ENCODE measurements at places on chromosomes 3 and 15.

GRCh38 chr15:60937278-60937677 is 291.8 kb downstream of the RORA start:
- DNase-seq, result no peak

DNA sequence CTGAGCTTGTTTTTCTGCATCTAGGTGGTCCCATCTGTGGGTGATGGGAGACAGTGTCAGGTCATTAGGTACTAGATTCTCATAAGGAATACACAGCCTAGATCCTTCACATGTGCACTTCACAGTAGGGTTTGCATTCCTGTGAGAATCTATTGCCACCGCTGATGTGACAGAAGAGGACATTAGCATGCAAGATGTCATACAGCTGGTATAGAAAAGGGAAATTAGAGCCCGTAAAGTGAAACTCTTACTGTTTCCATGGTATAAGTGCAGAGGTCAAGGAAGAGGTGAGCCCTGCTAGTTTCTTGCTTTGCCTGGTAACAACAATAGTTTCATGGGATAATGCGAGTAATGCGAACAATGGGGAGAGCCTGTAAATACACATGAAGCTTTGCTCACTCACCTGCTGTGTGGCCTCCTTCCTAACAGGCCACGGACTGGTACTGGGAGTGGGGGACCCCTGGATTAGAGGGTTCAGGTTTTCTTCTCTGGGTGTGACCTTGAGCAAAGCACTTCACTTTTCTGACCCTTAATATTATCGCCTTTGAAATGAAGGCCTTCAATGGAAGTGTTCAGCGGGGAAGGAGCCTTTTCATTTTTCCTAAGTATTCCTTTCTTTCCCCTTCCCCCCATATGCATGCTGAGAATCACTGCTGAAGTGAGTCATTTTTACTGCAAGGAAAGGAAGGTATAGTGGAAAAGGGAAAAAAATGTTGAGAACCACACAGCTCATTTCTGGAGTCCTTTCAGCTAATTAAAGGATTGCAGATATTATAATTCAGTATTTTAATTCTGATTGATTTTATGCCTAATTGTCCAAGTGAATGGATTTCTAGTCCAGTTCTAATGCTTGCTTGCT is 286.4 kb downstream of the UBE2E2 start:
- peak; percentile 11 for DNase-seq

DNA sequence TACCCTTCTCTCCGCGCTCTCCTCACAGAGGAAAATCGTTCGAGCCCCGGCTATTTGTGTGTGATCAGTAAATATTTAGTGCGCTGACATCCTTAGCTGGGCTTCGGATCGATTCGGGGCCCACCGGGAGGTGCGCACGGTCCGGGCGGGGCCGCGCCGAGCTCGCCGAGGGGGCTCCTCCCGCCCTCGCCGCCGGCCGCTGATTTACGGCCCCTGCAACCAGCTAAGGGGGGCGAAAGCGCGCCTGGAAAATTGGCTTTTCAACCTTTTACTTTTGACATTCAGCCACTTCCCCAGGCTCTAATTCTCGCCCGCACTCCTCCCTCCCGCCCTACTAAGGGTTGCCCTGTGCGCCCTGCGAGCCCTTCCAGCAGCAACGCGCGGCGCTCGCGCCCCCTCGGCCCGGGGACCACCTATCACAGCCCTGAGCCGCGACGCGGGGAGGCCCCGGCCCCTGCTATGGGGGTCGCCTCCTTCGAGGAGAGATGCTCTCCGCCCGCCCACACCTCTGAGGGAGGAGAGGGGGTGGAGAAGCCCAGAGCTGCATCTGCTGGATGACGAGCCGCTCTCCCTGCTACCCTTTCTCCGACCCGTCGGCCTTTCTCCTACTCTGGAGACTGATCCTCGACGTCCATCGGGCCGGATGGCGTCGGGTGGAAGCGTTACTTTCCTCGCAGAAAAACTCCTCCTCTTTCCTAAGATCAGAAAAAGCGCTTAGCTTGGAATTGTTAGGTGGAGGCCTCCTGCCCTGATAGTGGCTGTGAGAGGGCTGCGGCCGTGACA is 7.8 kb upstream of the NR2F2 start:
- no peak for DNase-seq

GRCh38 chr3:170740726-170741591 is 129.0 kb downstream of the RPL22L1 start:
- DNase-seq, result no peak

DNA sequence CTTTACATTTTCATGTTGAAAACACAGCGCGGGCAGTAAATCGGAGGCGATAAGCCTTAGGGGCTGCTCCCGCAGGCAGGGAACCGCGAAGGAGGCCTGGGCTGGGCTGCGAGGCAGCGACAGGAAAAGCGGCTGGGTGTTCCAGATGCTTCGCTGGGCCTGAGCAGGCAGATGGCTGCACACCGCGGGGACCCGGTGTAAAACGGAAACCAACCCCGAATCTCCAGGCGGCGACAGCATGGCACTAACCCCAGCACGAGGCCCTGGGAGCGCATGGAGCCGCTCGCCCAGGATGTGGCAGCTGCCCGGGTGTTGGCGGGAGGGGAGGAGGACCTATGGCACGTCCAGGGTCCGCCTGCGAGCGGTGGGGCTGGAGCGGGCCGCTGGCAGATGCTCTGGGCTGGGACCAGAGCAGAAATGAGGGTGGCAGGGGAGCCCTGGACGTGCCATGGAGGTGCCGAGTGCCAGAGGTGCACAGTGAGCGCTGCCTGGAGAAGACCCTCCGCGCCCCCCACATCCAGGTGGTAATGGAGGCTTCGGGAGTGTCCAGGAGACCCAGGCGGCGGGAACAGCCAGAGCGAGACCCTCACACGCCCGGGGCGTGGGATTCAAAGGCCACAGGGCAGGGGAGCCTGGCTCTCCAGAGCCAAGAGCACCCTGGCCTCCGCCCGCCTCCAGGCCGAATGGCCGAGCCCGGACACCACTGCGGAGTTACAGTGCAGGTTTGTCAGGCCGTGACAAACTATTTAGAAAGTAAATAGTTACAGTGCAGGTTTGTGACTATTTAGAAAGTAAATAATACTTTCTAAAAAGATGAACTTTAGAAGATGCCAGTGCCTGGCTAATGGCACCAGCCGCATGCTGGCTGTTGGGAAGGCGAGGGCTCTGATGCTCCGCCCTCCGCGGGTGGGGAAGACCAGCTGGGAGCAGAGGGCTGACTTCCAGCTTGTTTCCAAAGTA is 293.6 kb downstream of the OCA2 start:
- DNase-seq, result no peak

DNA sequence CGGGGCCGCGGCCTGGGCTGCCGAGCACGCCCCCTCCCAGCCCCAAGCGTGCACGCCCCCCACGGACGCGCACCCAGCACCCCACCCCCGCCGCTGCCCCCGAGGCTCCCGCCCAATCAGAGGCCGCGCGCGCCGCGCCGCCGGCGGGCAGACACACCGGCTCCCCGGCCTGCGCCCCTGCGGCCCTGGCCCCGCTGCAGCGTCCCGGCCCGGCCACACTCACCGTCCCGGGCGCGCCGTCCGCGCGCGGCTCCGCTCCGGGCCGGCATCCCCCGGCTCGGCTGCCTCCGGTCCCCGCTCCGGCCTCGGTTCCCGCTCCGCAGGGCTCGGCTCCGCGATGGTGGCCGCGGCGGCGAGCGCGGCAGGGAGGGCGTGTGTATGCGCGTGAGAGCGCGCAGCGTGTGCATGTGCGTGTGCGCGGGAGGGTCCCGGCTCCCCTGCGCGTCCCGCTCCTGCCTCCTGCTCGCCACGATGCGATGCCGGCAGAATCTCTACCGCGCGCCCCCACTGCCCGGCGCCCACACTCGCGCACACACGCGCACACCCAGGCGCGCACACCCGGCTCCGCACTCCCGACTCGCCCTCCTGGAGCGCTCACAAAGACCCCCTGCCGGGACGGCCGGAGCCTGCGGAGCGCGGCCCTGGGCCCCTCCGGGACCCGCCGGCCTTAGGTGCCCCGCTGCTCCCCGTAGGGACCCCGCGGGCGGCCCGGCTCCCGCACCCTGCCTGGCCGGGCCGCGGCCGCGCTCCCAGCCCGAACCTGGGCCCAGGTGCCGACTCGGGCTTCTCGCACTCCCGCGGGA is 186.5 kb upstream of the LINGO1 start:
- no peak for DNase-seq

DNA sequence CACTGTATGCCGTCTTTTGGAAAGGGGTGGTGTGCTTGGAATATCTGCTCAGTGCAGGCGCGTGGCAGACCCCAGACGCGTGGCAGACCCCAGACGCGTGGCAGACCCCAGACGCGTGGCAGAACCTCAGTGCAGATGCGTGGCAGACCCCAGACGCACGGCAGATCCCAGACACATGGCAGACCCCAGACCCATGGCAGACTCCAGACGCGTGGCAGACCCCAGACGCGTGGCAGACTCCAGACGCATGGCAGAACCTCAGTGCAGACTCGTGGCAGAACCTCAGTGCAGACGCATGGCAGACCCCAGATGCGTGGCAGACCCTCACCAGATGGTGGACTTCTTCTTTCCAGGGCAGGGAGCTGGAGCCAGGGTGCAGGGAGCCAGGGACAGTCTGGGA is 637 bp upstream of the MUC4 start:
- no peak for DNase-seq

GRCh38 chr3:61788623-61789507 is 227.5 kb downstream of the PTPRG start:
- DNase-seq, result no peak

DNA sequence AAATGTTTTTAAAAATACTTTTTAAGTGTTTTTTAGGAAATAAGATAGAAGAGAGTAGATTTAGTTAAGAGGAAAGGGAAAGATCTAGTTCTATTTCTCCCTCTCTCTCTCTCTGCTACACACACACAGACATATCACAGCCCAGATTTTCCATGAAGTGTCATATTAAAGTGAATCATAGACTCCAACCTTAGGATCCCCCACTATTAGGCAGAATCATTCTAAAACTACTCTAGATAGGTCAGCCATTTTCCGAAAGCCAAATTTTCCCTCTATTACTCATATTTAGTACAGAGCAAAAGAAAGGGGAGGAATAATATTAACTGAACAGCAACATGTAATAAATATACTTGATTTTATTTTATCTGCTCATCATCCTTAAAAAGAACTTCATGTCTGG is 45.1 kb upstream of the RSL24D1 start:
- no peak for DNase-seq

- DNase-seq, result no peak
Measured at GRCh38 chr15:66936861-66937582, 128.4 kb upstream of the SMAD3 start.

GRCh38 chr3:5768281-5768945 is 580.9 kb downstream of the EDEM1 start:
- DNase-seq, result no peak

GRCh38 chr15:59367022-59367451 is 5.6 kb downstream of the MYO1E start:
- no peak for DNase-seq

- no peak for DNase-seq
Measured at GRCh38 chr15:69591905-69592508, 139.4 kb downstream of the RPLP1 start.

GRCh38 chr3:5473471-5473870 is 286.0 kb downstream of the EDEM1 start:
- no peak for DNase-seq

- DNase-seq, result no peak
Measured at GRCh38 chr15:62896969-62897486, 145.5 kb upstream of the TPM1 start.

DNA sequence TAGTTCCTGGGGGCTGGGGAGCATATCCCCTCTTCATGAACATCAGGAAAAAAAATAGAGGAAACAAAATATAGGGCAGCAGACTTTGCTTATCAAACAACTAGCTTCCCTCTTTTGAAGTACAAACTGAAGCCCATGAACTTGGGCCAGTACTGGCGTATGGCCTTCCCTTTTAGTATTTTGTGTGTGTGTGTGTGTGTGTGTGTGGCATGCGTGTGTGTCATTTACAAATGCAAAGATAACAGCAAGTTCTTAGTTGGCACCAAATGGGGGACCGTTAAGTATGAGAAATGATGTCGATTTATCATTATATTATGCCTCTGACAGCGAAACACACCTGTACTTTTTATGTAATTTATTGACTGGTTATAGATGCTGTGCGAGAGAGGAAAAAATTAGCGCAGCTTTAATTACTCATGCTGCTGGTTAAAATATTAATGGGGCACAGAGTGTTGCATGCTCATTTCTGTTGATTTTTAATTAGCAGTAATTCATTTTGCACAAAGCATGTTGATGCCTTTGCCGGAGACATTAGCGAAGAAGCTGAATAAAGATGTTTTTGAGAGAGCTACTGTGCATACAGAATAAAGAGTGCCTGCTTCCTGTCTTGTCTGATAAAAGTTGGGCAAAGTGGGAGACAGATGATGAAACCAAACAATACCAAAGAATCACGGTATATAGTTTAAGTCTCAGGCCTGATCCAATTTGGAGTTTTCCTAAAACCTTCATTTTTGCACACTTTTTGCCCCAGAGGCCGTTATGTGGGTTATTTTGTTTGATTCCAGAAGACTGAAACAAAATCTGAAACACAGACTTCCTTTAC is 297.1 kb downstream of the SATB1 start:
- peak; percentile 75 for DNase-seq

DNA sequence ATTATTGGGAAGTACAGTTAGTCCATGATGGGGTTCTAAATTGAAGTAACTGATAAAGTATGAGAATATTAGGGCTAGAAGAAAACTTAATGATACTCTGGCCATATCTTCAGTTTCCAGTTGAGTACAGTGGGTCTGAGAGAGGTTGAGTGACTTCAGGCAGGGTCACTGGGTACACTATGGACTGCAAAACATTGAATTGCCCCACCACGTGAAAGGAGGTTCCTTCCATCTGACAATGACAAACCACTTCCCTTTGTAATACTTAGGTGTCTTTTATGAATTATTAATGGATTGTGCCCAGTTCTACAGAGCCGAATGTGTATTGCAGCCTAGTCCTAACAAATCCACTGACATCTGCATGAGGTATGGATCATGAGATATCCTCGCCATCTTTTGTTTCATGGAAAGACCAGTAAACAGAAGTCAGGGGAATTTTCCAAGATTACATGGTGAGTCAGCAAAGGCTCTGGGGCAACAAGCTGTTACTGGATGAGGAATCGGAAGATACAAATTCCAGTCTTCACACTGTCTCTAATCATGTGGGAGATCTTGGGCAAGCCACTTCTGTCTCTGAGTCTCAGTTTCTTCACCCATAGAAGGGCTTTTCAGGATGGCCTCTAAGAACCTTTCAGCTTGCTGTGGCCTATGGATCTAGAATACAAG is 66.5 kb upstream of the BCL6 start:
- DNase-seq, result no peak

DNA sequence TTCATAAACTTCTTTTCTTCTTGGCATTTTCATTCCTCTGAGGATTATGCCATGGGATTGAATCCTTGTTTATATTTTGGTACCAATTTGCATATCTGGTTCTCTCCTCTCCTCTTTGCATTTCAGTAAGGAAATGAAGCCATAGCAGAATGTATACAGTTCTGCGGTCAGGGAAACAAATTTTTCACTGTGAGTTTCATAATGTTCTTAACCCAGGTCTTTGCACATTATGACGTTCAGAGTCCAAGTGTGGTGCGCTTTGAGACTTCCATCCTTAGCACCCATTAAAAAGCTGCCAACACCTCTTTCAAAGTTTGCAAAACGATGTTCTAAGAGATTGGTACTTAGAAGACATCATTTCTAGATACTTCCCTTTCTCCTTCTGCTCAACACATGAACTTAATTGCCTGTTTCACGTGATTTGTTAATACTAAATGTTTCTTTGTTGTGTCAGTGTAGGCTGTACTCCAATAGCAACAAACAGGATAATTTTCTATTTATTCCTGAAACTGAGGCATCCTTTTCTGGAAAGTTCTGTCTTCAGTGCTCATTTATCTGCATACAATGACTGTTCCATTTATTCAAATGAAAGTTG is 953.1 kb upstream of the NR2F2 start:
- no peak for DNase-seq
